CD4-positive, CD25-positive, alpha-beta regulatory T cell (primary cell): ENCODE measurements at places on chromosomes 11 and 22.

- no peak for DNase-seq
Observed at GRCh38 chr22:20065896-20066616, 14.0 kb upstream of the DGCR8 start.

GRCh38 chr11:1207401-1208143 lies 15.3 kb upstream of the MUC5B start:
- DNase-seq: no peak

DNA sequence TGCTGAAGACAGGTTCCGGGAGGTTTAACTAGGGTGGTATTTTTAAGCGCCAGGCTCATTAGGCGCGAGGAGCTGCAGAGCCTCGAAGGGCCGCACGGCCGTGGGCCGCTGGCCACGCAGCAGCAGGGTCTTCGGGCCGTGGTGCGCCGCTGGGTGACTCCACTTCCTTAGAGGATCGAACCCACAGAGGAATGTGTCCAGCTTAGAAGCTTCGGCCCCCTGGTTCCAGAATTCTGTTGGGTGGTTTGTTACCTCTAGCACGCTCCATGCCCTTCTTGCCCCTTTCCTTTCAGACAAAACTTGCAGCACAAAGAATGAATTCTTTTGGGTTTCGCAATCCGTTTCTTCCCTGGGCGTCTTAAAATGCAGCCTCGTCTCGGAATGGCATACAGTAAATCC lies 773 bp upstream of the PATL1 start:
- DNase-seq: no peak

- no peak for DNase-seq
Observed at GRCh38 chr11:46315783-46316563, 31.3 kb upstream of the DGKZ start.

- no peak for DNase-seq
Observed at GRCh38 chr11:128463371-128463829, 124.0 kb downstream of the ETS1 start.

- DNase-seq: no peak
Observed at GRCh38 chr22:40552070-40552469, 84.4 kb downstream of the MRTFA start.

DNA sequence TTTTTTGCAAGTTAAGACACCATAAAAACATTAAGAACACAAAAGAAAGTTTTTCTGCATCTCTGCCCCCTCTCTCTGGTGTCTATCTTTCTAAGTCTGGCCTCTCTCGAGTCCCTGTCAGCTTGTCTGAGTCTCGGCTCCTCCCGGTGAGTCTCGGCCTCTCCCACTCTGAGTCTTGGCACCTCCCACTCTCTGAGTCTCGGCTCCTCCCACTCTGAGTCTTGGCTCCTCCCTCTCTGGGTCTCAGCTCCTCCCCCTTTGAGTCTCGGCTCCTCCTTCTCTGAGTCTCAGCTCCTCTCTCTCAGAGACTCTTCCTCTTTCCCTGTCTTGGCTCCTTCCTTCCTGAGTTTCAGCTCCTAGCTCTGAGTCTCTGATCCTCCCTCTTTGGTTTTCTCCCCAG lies 72.5 kb upstream of the AMPD3 start:
- peak; percentile 4 for DNase-seq

DNA sequence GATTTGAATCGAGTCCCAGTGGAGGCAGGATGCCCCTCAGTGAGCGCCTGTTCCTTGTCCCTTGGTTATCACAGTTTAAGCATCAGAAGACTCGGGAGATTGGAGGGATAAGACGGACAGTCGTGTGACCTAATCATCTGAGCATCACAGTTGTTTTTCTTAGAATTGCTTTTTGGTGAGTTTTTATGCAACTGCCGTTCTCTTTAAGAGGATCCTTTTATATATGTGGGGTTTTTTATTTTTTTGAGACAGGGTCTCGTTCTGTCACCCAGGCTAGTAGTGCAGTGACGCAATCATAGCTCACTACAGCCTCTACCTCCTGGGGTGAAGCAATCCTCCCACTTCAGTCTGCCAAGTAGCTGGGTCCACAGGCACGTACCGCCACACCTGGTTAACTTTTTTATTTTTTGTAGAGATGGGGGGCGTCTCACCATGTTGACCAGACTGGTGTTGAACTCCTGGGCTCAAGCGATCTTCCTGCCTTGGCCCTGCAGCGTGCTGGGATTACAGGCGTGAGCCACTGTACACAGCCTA lies 16.5 kb downstream of the NUP50 start:
- DNase-seq: no peak

DNA sequence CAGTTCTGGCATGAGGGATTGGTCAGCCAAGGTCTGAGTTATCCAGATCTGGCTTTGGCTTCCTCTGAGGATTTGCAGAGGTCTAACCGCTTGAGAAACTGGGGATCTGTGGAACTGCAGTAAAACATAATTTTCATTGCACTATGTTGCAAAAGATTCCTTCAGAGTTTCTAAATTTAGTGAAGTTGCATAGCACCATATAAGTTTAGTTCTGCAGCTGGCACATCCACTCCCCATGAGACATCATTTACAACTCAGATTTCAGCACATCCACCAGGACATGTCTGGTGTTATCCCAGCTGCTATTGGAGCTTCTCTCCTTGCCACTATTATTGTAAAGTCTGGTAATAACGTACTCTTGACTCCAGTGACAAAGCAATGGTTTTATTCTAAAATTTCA lies 181.5 kb downstream of the CWF19L2 start:
- DNase-seq: no peak

GRCh38 chr11:393219-394033 lies 583 bp upstream of the PKP3 start:
- no peak for DNase-seq

DNA sequence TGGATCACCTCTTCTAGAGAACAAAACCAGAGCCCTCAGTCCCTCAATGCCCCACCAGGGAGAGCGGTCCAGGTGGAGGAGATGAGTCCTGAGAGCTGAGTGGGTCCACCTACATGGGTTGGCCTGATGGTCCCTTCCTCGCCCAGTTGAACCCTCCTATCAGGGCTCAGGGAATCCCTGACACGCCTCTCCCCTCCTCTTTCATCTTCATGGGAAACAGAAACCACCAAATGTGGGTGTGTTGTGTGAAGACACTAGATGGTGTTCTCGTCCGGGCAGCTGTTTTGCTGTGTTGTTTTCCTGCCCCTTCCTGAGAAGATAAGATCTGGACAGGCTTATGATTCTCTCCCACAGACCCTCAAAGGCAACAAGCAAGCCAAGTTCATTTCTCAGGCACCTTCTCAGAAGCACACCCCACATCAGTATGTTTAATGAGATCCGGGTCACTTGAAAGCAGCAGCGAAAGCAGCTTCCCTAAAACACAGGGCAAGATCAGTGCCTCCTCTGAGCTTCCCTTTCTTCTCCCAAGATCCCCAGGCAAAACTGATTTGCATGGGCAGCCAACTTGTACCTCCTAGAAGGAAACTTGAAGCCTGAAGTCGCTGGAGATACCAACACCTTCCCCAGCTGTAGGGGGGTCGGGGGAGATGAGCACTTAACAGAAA lies 35.3 kb upstream of the POU2AF1 start:
- DNase-seq: peak; percentile 47

GRCh38 chr11:9146477-9146876 lies 55.1 kb upstream of the SCUBE2 start:
- no peak for DNase-seq

- DNase-seq: no peak
Observed at GRCh38 chr11:119859684-119860083, 130.7 kb upstream of the NECTIN1 start.

DNA sequence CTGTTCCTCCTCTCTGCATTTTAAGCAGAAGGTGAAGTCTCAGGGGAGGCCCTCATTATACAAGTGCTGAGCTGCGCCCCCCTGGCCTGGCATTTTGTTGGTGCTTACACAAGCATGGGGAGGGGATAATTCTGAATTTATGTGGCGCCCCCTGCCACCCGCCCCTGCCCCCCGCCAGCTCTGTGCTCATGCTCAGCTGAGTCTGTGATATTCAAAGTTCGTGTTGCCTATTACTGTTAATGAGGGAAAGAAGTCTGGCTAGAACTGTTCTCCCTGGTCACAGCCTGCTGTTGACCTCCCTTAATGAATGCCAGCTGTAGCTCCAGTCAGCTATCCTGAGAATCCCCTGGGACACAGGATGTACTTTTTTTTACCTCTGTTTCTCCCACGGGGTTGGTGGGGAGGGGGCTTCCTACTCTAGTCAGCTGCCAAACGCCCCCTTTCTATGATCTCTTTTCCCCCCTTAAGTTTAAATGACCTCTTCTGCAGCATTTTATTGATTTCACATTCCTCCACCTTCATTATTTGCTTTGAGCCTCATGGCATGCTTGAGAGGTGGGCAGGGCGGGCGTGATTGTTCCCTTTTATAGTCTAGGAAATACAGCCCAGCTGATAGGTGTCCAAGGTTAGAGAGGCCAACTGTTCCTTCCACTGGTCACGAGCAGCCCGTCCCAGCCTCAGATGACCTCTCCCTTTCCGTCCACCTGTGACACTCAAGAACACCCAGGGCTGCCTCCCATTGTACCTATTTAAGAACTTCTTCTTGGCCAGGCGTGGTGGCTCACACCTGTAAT lies 12.2 kb downstream of the USP2 start:
- DNase-seq: no peak

DNA sequence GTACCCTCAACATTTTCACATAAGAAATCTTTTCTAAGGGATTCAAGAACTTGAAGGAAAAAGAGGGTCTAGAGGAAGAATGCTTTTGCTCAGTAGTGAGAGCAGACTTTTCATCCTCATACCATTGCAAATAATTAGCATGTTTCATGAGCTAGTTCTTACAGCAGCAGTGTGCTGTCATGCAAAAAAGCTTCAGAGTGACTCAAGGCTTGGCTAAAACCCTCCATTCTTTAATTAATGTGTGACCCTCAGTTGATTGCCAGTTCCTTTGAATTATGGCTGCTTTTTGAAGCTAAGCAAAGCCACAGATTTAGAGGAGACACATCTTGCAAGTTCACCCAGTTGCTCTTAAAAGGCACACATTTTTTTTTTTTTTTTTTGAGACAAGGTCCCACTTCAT lies 36.6 kb upstream of the PCF11 start:
- DNase-seq: no peak

GRCh38 chr11:124864176-124864891 lies 898 bp upstream of the ROBO3 start:
- DNase-seq: no peak

DNA sequence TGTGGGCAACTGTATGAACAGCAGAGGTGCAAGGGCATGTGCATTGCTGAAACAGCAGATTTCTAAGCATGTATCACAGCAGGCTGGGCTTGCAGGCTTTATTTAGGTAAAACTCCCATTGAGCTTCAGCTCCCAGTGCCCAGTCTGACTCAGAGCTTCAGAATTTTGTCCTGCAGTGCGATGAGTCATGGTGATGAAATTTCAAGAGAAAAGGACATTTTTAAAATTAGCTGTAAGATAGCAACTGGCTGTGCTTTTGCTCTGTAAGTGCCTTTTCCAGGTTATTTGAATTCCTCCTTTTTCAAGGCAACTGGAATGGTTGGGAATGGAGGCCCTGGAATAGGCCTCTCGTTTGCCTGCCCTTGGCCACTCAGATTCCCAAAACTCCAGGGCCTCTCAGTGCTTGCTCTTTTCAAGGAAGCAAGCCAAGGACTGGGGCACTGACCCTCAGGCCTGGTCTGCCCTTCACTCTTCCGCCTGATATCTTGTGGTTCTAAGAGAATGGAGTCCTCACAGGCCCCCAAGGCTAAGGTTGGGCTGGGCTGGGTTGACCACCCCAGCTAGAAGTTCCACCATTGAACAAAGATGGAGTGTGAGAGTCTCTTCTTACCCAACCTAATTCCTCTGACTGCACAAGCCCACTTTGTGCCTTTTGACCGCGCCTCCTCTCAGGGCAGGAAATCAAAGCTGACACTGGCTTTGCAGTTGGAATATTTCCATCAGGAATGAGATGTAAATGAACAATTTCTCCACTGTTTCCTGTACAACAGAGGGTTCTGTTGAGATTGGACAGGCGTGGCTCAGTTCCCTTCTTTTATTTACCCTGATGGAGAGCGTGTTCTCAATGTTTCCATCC lies 59.5 kb upstream of the PRSS23 start:
- no peak for DNase-seq

DNA sequence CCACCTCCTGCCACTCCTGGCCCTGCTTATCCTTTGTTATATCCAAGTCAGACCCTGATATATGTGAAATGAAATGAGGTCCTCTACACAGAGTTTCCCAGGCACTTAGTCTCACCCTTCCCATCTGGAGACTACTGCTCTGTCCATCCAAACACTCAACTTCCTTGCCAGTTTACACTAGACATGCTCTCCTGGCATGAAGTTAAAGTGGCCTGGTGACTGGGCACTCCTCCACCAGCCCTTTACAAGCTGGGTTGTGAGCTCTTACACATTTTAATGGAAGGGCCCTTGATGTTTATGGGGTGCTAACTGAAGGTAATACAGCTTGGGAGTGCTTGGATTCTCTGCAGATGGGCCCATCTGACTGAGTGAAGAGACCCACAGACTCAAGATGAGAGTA lies 216.1 kb upstream of the NARS2 start:
- DNase-seq: no peak

DNA sequence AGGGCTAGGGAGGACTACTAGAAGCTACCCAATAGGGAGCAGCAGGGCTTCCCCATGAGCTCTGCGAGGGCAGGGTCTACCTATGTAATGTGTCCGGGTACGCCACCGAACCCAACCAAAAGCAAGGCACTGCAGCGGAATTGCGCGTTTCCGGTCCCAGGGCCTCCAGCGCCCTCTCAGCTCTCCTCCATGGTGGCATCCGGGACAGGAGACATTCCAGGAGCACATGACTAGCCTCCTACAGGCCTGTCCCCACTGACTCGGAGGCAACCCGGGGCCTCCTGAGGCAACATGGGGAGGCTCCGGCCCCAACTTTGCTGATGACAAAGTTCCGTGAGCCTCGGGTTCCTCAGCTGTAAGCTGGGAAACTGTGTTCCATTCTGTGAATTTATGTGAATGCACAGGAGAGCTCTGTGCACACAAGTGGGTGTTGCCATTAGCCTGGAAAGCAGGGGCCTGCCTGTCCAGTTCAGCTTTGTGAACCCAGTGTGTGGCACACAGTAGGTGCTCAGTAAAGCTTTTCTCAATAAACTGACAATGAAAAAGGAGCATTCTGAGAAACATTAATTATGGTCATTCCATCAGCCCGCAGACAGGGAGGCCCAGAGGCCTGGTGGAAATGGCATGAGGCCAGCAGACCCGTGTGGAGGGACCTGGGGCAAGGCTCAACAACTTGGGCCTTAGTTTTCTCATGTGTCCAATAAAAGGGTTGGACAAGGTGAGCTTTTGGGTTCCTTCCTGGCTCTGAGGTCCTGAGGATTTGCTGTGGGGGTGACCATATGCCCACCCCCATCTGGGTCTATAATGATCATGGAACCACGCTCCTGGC lies 50.3 kb downstream of the CHRDL2 start:
- DNase-seq: no peak

- DNase-seq: no peak
Observed at GRCh38 chr11:117824571-117825537, at the start of gene FXYD2. TSS of gene FXYD2 (minus strand) at chr11:117824744. CDS start at chr11:117824678, 66 bp downstream.

DNA sequence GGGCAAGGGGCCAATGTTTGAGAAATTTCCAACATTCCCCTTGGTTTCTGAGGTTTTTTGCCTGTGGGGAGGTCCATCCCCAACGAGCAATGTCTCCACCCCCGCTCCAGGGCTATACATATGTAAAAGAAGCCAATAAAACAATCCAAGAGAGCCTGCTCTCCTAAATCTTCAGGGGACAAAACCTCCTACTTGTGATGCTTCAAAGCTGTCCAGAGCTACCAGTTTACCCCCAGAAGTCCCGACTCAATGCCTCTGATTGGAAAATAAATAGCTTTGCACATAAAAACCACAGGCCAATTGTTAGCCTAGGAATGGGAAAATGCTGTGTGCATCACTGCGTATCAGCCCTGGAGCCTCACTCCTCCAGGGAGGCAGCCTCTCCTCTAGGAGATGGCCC lies 66.0 kb upstream of the PAX6 start:
- no peak for DNase-seq
